ENCODE measurements at places on chromosomes 7 and 10. TPM values are rescaled to one million over a fixed set of nuclear protein-coding genes. Genes with fewer than 3 reads are reported as not detected.

The ASB15 gene
- total RNA-seq: not detected

The EEF1AKMT2 gene
- total RNA-seq: 11.7 TPM

The GPR37 gene
- total RNA-seq: 16.0 TPM

The IL6 gene
- total RNA-seq: 1.8 TPM

The CASP2 gene
- 16.2 TPM for total RNA-seq

The SEMA3C gene
- total RNA-seq: 161 TPM

The PHKG1 gene
- not detected for total RNA-seq

The DNAH11 gene
- total RNA-seq: not detected

The CYP3A4 gene
- total RNA-seq: not detected

The PCGF6 gene
- total RNA-seq: 8.0 TPM

The GPC2 gene
- total RNA-seq: 4.4 TPM

The RNF133 gene
- not detected for total RNA-seq

The CALHM3 gene
- not detected for total RNA-seq

The PUS7 gene
- 19.7 TPM for total RNA-seq

The HTR7 gene
- total RNA-seq: 0.49 TPM

The AKR1C2 gene
- total RNA-seq: 1.1 TPM

The LRRC4 gene
- 1.0 TPM for total RNA-seq
